ENCODE measurements at places on chromosomes 6 and 20.

- no peak for DNase-seq
Measured at GRCh38 chr6:158868890-158869825, 50.0 kb upstream of the EZR start.

- peak; percentile 45 for DNase-seq
Measured at GRCh38 chr20:62876902-62877816, 15.5 kb upstream of the TCFL5 start.

- peak; percentile 11 for DNase-seq
Measured at GRCh38 chr6:109008537-109009235, 86.0 kb downstream of the SESN1 start.

DNA sequence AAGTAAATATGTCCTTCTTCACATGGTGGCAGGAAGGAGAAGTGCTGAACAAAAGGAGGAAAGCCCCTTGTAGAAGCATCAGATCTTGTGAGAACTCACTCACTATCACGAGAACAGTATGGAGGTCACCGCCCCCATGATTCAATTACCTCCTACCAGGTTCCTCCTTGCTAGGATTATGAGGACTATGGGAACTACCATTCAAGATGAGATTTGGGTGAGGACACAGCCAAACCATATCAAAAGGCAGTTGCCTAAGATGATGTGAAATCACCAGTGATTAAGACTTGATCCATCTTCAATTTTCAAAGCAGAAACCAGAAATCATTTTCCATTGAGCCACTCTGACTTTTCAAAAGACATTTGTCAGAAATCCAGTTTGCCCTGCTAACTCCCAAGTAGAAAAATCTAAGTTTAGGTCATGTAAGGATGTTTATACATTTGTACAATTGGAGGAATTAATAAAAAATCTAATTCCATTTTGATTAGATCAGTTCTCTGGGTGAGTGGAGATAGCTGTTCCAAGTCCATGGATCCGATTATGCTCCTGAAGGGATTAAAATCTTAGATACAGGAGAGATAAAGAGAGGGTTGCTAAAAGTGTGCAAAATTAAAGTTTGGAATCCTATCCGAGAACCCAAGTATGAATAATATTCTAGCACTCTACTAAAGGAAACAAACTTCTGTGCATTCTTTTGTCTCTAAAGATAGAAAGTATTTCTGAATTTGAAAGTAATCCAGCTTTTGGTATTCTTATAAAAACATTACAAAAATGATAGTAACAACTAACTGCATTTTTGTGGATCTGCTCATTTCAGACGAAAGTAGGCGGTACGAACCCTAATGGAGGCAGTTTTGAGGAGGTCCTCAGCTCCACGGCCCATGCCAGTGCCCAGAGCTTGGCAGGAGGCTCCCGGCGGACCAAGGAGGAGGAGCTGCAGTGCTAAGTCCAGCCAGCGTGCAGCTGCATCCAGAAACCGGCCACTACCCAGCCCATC is 39.5 kb downstream of the HDDC2 start:
- DNase-seq: peak; percentile 90

DNA sequence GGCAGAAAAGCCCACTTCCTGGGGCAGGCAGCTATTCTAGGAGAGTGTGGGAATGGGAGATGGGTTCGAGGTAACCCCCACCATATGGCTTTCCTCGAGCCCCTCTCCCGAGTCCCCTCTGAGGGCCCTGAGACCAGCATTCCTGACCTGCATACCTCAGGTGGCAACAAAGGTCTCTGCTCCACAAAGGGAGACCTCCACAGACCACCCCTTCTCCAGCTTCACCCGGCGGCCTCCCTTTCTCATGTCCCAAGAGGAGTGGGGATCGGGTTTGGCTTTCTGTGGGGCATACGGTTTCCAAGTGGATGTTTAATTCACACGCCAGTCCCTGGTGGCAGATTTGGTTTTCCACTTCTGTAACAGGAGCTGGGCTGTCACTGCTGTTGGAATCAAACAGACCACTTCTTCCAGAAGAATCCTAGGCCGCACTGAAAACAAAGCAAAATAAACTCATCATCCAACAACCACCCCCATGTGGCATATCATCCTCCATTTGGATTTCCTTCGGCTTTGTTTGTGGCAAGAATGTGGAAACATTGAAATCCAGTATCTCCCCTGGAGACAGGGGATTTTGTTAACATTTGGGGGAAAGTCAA is 83.2 kb downstream of the DLL1 start:
- no peak for DNase-seq

GRCh38 chr20:19045371-19045770 is 167.1 kb upstream of the SLC24A3 start:
- DNase-seq: no peak

- DNase-seq: peak; percentile 7
Measured at GRCh38 chr6:85537055-85537494, 56.6 kb downstream of the SNX14 start.

GRCh38 chr6:16595514-16596120 is 165.6 kb downstream of the ATXN1 start:
- no peak for DNase-seq

GRCh38 chr6:15246666-15247499 is 1.0 kb downstream of the JARID2 start:
- DNase-seq: no peak

GRCh38 chr6:37632291-37632690 is 65.4 kb downstream of the MDGA1 start:
- no peak for DNase-seq

- no peak for DNase-seq
Measured at GRCh38 chr6:12200015-12200564, 90.1 kb upstream of the EDN1 start.

DNA sequence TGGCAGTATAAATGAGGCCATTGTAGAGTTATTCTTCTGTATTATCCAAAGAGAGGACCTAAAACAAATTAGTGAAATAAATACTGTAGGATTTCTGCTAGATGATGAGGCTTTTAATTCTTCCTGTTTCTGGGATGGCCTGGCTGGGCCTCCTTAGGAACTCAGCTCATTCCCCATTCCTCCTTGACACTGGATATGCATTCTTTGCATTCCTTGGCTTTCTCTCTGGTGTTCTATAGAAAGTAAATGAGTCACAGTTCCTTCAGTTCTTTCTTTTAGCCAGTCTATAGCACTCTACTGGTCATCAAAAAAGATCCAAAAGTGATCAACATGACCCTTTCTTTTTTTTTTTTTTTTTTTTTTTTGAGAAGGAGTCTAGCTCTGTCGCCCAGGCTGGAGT is 8.6 kb downstream of the OR10C1 start:
- DNase-seq: no peak

GRCh38 chr6:149254253-149254652 is 63.3 kb upstream of the TAB2 start:
- DNase-seq: no peak

GRCh38 chr6:41824571-41825569 is 37.4 kb downstream of the TOMM6 start:
- no peak for DNase-seq

DNA sequence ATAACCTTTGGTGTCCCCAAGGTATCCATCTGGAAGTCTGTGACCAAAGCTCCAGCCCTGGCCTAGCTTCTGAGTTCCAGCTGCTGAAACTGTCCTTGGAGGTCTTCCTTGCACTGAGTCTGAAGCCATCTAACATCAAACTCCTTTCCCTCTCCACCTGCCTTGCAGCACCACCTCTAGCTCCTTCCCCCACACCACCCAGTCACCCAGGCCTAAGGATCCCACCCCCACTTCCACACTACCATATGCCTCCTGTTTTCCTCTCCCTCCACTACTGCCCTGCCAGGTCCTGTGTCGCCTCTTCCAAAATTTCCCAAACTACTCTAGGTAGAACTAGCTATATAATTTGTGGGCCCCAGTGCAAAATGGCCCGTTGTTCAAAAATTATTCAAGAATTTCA is 10.8 kb upstream of the MATN4 start:
- DNase-seq: no peak

DNA sequence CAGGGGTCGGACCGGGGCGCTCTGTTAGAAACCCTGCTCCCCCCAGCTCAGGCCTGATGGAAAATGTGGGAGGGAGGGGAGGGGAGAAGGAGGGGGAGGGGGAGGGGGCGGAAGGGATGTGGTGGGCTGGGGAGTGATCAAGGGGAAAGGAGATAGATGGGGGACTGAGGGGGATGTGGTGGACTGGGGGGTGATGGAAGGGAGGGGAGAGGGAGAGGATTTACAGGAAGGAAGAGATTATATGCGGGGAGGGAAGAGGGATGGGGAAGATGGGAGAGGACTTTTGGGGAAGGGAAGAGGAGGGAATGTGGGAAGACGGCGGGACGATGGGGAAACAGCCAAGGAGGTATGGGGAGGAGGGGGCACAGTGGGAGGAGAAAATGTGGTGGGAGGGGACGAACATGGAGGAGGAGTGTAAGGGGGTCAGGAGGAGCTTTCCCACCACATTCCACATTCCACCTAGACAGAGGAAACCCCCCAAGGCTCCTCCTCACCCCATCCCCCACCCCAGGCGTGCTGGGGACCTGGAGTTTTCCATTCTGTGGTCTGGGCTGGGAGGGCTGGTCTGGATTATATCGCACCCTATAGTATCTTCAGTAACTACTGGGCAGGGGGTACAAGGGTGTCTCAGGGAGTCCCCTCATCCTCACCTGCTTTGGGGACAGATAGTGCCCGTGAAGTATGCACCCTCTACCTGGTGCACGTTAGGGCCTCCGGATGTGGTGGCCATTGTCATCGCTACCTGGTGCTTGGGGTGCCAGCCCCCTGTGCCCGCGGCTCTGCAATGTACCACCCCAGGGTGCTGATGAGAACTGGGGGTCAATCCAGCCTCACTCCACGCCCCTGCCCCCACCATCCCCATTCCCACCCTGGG is 578 bp upstream of the PTGIS start:
- peak; percentile 35 for DNase-seq

- DNase-seq: peak; percentile 89
Measured at GRCh38 chr6:27495386-27496135, 22.7 kb upstream of the ZNF184 start.

DNA sequence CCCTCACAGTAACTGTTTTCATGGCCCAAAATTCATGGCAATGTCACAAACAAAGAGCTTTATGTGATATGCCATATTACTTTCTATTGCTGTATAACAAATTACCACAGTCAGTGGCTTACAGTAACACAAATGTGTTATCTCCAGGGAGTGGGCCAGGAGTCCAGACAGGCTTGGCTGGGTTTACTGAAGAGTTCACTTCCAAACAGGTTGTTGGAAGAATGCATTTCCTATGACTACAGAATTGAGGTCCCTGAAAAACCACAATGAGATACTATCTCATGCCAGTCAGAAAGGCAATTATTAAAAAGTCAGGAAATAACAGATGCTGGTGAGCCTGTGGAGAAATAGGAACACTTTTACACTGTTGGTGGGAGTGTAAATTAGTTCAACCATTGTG is 431.9 kb downstream of the PKHD1 start:
- no peak for DNase-seq

DNA sequence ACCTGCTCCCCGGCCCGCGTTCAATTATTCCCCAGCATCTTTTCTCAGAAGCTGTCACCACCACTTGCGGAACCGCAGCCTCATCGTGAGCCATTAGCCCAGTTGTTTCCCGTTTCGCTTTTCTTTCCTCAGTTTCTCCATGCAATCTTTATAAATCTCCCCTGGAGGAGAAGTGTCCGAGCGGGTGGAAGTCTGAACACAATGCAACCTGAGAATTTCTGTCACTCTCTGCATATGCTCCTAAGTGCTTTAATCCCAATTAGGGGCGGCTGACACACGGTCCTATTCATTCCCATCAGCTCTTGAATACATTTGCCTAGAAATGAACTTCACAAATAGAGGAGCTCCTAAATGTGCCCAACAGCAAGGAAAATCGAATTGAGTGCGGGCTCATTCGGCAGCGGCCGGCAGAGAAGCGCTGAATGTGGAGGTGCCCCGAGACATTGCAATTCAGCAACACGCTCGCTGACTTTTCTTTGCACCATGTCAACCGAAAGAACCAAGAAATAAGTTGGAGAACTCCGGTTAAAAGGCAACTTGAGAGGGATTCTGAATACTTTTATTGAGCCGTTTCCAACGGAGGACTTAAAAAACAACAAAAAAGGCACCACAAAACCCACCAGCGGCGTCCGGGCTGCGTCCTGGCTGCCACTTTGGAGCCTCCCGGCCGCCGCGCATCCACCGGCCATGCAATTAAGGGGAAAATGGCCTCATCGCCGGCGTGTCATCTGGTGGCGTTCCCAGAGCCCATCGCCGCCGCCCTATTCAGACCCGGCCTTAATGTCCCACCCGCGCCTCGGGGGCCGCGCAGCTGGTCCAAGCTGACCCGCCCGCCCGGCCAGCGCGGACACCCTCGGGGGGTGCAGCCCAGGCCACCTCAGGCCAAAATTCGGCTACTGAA is 3.9 kb upstream of the PRDM13 start:
- no peak for DNase-seq

DNA sequence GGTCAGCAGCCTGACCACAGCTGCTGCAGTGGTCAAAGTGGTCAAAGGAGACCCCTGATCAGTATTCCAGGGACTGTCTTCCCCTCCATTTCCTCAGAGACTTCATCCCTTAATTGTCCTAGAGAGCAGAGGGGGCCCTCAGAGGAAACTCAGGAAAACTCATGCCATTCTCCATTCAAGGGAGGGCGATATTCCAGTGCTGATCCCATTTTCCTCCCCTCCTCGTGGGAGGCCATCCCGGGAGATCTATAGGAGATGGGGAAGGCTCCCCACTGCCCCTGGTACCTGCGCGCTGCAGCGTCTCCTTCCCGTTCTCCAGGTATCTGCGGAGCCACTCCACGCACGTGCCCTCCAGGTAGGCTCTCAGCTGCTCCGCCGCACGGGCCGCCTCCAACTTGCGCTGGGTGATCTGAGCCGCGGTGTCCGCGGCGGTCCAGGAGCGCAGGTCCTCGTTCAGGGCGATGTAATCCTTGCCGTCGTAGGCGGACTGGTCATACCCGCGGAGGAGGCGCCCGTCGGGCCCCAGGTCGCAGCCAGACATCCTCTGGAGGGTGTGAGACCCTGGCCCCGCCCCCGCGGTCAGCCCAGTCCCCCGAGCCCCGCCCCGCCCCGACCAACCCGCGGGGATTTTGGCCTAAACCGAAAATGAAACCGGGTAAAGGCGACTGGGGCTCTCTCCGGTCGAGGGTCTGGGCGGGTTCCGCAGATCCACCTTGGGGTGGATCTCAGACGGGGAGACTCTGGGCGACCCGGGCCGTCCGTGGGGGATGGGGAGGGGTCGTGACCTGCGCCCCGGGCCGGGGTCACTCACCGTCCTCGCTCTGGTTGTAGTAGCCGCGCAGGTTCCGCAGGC is 878 bp downstream of the HLA-C start:
- peak; percentile 19 for DNase-seq

- DNase-seq: no peak
Measured at GRCh38 chr6:153000243-153000642, 2.3 kb downstream of the MTRF1L start.

- no peak for DNase-seq
Measured at GRCh38 chr20:32505723-32506473, 79.2 kb downstream of the NOL4L start.

- peak; percentile 78 for DNase-seq
Measured at GRCh38 chr20:7379621-7380220, 560.5 kb downstream of the HAO1 start.

GRCh38 chr6:37338745-37339255 is 15.0 kb upstream of the RNF8 start:
- no peak for DNase-seq

All from fibroblast of skin of right biceps (primary cell).